T-helper 17 cell (primary cell): ENCODE measurements at places on chromosomes 3 and 15.
A peak's percentile ranks its signal among the peaks of the same experiment; 100 is the strongest.

GRCh38 chr15:99496302-99496629 is 69.5 kb upstream of the MEF2A start:
- peaks cover 2% of the 10 kb centered on the region for H3K36me3 ChIP-seq
- H3K27me3 ChIP-seq: peaks cover 22% of the 10 kb centered on the region
- no peak for DNase-seq
- no peak overlapping the region for H3K4me3 ChIP-seq

- peaks cover 5% of the 10 kb centered on the region for H3K36me3 ChIP-seq
- H3K27ac ChIP-seq: peak overlapping the region; percentile 95
- H3K27me3 ChIP-seq: no peaks in the 10 kb centered on the region
Observed at GRCh38 chr15:74799856-74800558, 12.6 kb upstream of the LMAN1L start.

DNA sequence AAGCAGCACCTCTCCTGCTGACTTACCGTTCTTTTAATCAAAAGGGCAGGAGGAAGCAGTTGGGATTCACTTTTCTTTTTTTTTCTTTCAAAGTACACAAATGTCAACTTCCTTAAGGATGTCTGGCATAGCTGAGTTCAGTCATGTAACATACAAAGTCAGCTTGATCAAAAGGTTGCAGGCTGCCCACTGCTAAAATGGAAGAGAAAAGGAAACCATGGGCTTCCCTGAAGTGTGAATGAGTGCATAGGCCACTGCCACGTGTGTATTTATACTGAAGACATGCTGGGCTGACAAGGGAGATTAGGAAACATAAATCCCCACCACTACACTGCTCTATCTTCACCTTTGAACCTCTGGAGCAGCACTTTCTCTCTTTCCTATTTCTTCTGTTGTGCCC is 312.5 kb downstream of the TIGIT start:
- DNase-seq: no peak
- H3K4me1 ChIP-seq: peaks cover 11% of the 10 kb centered on the region
- H3K4me3 ChIP-seq: no peak overlapping the region
- no peak overlapping the region for H3K27ac ChIP-seq

GRCh38 chr15:39227001-39227400 is 353.9 kb upstream of the THBS1 start:
- H3K27ac ChIP-seq: no peak overlapping the region
- no peak for DNase-seq
- peaks cover 18% of the 10 kb centered on the region for H3K27me3 ChIP-seq
- no peak overlapping the region for H3K4me3 ChIP-seq

GRCh38 chr15:81216422-81216821 is 19.7 kb downstream of the IL16 start:
- H3K4me1 ChIP-seq: no peaks in the 10 kb centered on the region
- no peak overlapping the region for H3K4me3 ChIP-seq
- no peak overlapping the region for H3K27ac ChIP-seq
- DNase-seq: no peak

GRCh38 chr3:167568634-167569033 is 85.1 kb downstream of the WDR49 start:
- peaks cover 10% of the 10 kb centered on the region for H3K27me3 ChIP-seq
- DNase-seq: no peak
- peaks cover 2% of the 10 kb centered on the region for H3K4me1 ChIP-seq
- H3K4me3 ChIP-seq: no peak overlapping the region
- no peak overlapping the region for H3K27ac ChIP-seq

DNA sequence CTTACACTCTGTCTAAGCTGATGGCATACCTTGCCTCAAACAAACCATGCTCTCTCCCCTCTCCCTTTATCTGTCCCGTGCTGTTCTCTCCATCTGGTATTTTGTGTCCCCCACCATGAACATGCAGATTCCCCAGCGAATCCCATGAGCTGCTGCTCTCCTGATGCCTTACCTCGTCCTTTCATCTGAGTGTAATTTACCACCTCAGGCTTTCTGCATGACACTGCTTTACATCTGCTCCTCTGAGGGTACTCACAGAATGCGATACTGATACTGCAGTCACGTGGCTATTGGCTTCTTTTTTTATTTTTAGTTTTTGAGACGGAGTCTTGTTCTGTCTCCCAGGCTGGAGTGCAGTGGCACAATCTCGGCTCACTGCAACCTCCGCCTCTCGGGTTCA is 341.7 kb downstream of the PTPRG start:
- no peak overlapping the region for H3K27ac ChIP-seq
- no peaks in the 10 kb centered on the region for H3K36me3 ChIP-seq
- H3K27me3 ChIP-seq: no peaks in the 10 kb centered on the region

DNA sequence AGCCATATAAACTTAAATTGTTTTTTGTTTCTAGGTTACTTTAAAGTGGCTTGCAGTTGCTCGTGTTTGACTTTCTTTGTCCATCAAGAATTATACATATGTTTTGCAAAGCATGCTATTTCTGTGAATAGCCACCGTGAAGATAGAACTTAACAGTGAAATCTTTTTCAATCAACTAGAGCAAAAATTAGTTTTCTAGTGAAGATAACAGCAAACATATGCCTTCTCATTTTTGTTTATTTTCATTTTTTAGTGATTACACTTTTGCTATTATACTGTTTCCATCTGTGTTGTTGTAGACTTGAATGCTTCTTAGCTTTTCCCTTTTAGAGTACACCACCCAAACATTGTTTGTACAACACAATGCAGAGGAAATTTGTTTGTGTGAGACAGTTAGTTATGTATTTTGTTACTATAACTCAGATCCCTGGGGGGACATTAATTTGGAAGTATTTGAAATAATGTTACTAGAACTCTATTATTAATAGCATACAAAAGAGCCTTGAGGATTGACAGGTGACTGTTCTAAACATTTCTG is 62.8 kb downstream of the CRYBG3 start:
- no peak overlapping the region for H3K27ac ChIP-seq
- H3K27me3 ChIP-seq: no peaks in the 10 kb centered on the region
- peaks cover 1% of the 10 kb centered on the region for H3K36me3 ChIP-seq
- H3K4me1 ChIP-seq: peaks cover 8% of the 10 kb centered on the region

GRCh38 chr3:160987982-160988964 is 116.9 kb downstream of the B3GALNT1 start:
- H3K4me1 ChIP-seq: peaks cover 2% of the 10 kb centered on the region
- H3K27ac ChIP-seq: no peak overlapping the region
- no peak overlapping the region for H3K4me3 ChIP-seq
- DNase-seq: no peak
- H3K36me3 ChIP-seq: no peaks in the 10 kb centered on the region

DNA sequence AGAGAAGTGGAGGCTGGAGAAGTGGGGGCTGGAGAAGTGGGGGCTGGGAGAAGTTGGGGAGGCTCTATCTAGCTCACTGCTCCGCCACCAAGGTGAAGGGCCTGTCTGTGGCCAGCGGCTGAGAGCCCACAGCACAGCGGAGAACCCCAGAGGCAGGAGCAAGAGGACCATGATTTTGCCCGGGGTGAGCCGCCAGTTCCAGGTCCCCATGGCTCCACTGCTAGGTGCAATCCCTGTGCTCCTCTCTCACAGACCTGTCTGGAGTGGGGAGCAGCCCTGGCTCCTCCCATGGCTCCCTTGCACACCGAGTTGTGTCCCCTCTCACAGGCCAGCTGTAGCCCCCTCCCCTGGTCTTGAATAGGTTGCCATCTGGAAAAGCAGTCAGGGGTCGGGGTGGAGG is 4.7 kb upstream of the NRROS start:
- no peaks in the 10 kb centered on the region for H3K36me3 ChIP-seq
- no peak for DNase-seq
- H3K27ac ChIP-seq: peak overlapping the region; percentile 97
- H3K4me3 ChIP-seq: no peak overlapping the region
- peaks cover 60% of the 10 kb centered on the region for H3K4me1 ChIP-seq

DNA sequence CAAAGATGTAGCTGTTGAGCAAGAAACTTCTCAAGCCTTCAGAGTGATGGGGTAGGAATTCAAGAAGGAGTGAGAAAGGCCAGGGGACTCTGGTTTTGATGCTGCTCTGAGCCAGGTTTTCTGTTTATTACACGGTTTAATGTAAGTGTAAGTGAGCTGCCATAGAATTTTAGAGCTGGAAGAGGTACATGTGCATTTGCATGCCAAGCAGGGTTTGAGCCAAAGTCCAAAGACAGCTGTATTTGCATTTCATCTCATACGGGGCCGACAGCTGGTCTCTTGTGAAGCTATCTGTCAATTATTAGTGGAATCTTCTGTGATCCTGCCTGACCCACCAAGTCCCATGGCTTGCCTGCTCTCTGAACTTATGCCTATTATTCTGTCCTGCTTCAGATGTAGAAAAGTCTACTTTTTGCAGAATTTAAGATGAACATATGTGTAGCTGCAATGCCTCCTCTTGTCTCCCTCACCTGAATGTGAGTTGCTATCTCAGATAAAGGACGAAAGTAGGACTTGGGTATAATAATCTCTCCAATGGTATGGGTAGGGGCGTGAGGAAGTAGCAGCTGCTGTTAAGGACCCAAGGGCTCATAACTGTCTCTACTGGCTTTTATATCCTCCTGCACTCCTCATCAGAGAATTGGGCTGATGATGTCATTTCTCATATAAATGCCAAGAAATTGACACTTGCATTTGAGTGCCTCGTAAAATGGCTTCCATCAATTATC is 160.0 kb downstream of the SQOR start:
- H3K4me1 ChIP-seq: peaks cover 4% of the 10 kb centered on the region
- H3K36me3 ChIP-seq: peaks cover 2% of the 10 kb centered on the region
- peaks cover 54% of the 10 kb centered on the region for H3K27me3 ChIP-seq
- H3K4me3 ChIP-seq: no peak overlapping the region

DNA sequence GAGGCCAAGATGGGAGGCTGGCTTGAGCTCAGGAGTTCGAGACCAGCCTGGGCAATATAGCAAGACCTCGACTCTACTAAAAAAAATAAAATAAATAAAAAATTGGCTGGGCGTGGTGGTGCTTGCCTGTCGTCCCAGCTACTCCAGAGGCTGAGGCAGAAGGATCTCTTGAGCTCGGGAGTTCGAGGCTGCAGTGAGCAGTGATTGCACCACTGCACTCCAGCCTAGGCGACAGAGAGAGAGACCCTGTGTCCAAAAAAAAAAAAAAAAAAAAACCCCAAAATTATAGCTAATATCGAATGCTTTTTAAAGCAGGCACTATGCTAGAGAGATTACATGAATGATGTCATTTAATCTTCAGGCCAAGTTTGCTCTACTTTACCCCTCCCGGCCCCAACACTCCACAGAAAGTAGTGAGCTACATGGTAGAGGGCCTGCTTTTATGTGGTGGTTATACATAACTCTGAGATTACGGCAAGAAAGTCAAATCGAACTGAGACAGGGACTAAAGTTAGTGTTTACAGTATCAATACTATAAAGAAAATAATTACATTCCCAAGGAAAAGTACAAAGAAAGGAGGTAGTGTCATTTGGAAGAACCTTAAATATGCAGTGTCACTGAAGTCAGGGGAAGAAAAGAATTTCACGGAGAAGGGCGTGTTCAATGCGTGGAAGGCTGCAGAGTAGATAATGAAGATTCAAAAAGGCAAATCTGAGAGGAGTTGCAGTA is 1.1 kb downstream of the ADPGK start:
- H3K4me1 ChIP-seq: peaks cover 63% of the 10 kb centered on the region
- no peaks in the 10 kb centered on the region for H3K27me3 ChIP-seq
- H3K4me3 ChIP-seq: peak overlapping the region; percentile 99
- H3K36me3 ChIP-seq: peaks cover 7% of the 10 kb centered on the region
- DNase-seq: no peak

DNA sequence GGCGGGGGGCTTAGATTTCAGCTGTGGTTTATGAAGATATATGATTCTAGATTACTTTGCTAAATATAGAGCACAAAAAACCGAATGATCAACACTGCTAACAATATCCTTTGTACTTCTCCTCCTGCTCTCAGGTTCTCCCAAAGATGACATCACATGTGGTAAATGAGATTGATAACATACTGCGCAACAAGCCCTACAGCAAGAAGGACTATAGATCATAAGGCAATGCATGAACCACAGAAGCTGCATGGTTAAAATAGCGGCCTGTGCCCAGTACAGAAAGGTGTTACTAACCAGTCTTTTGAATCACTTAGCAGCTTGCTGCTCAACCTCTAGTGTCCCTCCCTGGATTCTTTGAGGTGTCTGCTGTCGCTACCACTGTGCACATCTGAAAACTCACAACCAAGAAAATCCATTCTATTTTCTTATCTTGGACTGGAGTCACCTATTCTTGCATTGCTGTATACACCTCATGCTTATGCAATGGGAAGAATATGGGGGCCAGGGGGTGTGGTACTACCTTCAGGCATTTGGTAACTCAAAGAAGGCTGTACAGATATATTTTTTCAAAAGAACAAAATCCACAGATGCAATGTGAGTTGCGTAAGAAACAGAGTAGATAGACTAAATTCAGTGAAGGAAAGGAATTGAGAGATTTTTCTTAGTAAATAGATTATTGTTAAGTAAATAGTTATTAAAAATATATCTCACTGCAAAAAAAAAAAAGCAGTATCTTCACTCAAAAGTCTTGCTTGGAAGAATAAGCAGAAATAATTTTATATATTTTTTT is 18.2 kb downstream of the SSR3 start:
- no peak overlapping the region for H3K27ac ChIP-seq
- H3K27me3 ChIP-seq: no peaks in the 10 kb centered on the region
- H3K4me1 ChIP-seq: peaks cover 13% of the 10 kb centered on the region
- peaks cover 12% of the 10 kb centered on the region for H3K36me3 ChIP-seq

DNA sequence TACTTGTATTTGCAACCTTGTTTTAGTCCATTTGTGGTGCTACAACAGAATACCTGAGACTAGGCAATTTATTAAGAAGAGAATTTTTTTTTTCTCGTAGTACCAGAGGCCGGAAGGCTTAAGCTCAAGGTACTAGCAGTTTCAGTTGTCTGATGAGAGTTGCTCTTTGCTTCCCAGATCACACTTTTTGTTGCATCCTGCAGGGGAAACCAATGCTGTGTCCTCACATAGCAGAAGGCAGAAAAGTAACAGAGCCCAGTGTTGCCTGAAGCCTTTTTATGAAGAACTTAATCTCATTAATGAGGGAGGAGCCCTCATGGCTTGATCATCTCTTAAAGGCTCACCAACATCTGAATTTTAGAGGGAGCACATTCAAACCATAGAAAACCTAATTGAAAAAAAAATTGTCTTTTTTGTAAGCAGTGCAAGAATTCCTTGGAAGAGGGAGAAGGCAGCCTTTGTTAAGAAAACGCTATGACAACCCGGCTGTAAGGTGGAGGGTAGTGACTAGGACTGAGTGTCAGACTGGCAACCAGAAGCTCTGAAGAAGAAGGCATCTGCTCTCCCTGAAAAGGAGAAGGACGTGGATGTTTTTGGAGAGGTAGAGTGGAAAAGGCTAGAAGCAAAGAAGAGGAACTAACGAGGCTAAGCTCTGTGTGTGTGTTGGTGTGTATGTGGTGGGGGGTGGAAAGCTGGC is 1245.3 kb downstream of the ROBO2 start:
- H3K27me3 ChIP-seq: no peaks in the 10 kb centered on the region
- H3K36me3 ChIP-seq: no peaks in the 10 kb centered on the region
- no peaks in the 10 kb centered on the region for H3K4me1 ChIP-seq
- H3K4me3 ChIP-seq: no peak overlapping the region

- no peak overlapping the region for H3K27ac ChIP-seq
- H3K4me3 ChIP-seq: no peak overlapping the region
- H3K27me3 ChIP-seq: peaks cover 35% of the 10 kb centered on the region
- no peaks in the 10 kb centered on the region for H3K36me3 ChIP-seq
- peaks cover 12% of the 10 kb centered on the region for H3K4me1 ChIP-seq
Observed at GRCh38 chr3:8764528-8764927, 4.9 kb downstream of the OXTR start.

GRCh38 chr3:45318689-45319088 is 69.7 kb upstream of the LARS2 start:
- peaks cover 40% of the 10 kb centered on the region for H3K27me3 ChIP-seq
- peaks cover 2% of the 10 kb centered on the region for H3K36me3 ChIP-seq
- no peak overlapping the region for H3K27ac ChIP-seq
- DNase-seq: no peak
